ENCODE measurements at places on chromosomes 5 and 9.

DNA sequence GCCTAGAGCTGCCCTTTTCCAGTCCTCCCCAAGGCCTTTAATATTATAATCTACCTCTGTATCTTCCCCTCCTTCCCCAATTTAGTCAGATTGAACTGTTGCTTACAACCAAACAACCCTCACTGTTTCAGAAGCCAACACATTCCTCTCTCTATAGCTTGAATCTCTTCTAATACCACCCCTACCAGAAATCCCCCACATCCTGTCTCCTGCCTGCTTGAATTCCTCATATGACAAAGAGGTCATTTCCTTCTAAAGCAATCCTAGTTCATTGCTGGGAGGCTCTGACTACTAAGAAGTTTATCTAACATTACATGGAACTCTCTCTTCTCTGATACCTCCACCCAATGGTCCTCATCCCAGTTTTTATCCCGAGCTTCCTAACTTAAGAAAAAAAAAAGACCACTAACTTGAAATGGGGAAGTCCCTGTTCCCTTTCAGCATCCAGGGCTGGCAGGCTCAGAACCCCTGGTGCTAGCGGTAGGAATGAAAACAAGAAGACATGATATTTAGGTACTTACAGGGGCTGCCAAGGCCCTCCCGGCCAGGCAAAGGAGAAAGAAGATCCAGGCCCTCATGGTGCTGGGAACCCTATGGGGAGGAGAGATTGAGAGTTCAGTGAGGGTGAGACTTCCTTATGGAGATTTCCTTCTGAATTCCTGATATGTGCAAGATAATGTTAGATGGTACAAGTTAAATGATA is 11.0 kb downstream of the SPARC start:
- no peak for DNase-seq

DNA sequence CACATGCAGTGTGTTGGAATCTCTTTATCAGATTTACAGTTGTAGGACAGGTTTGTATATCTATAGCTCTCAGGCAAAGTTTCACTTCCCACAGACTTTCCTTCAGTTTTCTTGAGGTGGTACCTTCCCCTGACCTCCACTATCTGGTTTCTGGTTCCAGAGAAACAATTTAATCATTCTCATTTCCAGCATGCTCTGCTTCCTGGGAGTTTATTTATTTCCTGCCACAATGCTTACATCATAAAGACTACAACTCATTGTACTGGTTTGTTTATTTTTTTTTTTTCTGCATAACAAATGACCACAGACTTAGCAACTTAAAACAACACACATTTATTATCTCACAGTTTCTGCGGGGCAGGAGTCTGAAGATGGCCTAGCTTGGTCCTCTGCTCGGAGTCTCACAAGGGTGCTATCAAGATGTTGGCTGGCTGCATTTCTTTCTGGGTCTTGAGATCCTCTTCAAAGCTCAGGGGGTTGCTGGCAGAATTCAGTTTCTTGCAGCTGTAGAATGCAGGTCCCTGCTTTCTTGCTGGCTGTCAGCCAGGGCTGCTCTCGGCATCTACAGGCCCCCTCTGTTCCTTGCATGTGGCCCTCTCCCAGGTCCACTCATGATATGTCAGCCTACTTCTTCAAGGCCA is 247.7 kb downstream of the ENC1 start:
- no peak for DNase-seq

- no peak for DNase-seq
Measured at GRCh38 chr5:496028-496427, 28.2 kb downstream of the SLC9A3 start.

DNA sequence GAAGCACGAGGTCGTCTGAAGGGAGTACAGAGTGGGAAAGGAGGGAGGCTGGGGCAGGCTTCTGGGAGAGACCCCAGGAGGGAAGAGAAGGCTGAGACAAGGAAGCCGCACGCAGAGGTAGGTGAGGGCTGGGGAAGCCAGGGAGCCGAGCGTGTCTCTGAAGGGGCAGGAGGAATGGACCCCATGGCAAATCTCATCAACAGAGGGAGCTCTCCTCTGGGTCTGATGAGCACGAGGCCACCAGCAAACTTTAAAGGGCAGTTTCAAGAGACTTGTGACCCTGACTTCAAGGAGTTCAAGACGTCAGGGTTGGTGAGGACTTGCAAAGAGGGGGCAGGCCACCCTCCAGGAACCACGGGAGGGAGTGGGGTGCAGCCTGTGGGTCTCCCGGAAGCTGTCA is 326.2 kb upstream of the IRX2 start:
- DNase-seq = no peak

All from GM18507 (cell line).